Kidney capillary endothelial cell (primary cell): ENCODE measurements at places on chromosomes 13 and 19.

GRCh38 chr13:111326981-111327642 is 6.7 kb downstream of the TEX29 start:
- no peak for DNase-seq

GRCh38 chr19:11856596-11857250 is 8.2 kb downstream of the ZNF439 start:
- DNase-seq, result no peak

GRCh38 chr13:59133903-59134302 is 1029.8 kb downstream of the DIAPH3 start:
- DNase-seq, result no peak

DNA sequence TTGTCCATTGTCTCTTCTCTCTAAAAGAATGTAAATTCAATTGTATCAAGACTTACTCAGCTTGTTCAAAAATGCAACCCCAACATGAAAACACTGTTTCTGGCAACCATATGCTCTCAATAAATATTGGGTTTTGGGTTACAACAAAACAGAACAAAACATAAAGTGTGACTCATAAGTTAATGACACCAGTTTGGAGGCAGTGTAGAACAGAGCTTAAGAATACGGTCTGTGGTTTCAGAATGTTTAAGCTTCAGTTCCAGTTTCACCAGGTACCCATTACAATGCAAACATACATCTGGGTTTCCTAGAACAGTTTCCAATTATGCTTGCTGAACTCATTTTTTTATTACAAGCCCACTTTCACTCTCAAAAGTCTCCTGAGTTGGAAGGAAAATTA is 285.8 kb upstream of the PCDH9 start:
- DNase-seq, result no peak

GRCh38 chr19:57789288-57789687 is 19.8 kb downstream of the ZNF586 start:
- DNase-seq, result no peak

DNA sequence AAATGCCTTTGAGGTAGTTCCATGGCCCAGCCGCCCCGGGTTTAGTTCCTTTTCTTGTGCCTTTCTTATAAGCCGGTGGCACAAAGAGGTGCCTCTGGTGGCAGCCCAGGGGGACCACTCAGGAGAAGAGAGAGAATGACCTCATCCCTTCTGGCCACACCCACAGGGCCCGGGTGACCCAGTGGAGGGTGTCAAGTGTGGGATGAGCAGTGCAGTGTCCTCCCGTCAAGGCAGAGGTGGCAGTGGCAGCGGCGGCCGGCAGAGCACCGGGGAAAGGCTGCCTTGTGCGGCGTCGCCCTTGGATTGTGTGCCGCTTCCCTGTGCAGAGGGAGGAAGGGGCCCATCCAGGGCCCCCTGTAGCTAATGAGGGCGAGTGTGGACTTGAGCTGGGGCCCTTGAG is 47.9 kb downstream of the KDM4B start:
- no peak for DNase-seq

DNA sequence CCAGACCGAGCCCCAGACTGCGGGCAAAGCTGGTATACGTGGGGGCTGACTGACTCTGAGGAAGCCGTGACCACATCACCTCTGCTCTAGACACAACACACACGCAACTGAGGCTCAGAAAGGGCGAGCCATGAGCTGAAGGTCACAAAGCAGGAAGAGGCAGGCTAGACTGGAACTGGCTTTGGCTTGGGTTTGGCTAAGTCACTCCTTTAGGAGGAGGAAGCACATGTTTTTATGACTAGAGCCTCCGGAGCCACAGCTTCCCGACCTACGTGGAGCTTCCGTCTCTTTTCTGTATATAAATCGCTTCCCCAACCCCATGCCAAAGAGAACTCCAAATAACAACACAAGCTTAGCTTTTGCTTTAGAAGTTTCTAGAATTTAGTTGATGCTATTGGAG is 48.0 kb downstream of the RFX2 start:
- DNase-seq, result peak; percentile 99

DNA sequence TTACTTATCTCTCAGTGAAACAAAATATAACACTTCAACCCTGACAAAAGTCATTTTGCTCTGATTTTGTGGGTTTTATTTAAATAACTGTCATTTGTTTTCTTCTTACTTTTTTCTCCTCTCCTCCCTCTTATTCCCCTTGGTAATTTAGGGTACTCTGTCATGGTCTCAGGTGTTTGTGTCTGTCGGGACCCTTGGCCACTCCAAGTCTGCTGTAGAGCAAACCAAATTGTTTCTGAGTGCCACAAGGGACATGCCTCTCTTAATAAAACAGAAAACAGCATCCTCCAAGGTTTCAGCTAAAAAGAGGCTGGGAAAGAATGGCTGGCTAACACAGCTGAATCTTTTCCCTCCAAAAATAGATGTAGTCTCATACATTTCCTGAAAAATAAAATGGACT is 573.1 kb upstream of the KLF12 start:
- DNase-seq, result no peak

DNA sequence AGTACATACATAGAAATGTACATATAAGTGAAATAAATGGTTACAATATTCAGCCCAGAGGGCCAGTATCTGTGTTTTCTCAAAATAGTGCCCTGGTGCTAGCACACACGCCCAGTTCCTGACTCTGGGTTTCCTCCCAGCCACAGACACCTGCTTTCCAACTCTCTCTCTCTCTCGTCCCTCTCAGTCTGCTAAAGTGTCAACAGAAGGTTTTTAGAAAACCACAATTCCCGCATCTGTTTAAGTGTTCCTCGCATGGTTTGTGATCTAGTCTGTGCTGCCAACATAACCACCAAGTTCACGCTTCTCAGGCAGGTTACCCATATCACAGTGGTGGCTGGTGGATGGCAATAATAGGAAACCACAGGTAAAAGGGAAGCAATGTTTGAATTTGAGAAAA is 17.8 kb upstream of the UPF3A start:
- DNase-seq, result no peak

- no peak for DNase-seq
Observed at GRCh38 chr13:113855012-113855921, 8.6 kb downstream of the GAS6 start.

DNA sequence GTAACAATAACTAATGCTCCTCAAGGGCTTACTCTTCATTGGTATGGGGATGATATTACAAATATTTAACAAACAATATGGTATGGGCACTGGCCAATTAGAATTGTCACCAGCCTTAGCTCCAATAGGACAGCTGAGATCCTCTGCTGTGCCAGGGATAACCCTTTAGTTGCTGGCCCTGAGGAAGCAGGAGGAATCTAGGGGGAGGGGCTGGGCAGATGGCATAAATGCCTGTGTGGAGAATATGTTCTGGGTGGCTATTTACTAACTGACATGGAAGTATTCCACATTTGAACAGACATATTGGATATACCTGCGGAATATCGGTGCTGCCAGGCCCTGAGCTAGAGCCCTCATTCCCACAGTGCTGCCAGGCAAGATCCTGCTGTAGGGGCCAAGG is 16.6 kb upstream of the LRCH1 start:
- DNase-seq, result no peak

DNA sequence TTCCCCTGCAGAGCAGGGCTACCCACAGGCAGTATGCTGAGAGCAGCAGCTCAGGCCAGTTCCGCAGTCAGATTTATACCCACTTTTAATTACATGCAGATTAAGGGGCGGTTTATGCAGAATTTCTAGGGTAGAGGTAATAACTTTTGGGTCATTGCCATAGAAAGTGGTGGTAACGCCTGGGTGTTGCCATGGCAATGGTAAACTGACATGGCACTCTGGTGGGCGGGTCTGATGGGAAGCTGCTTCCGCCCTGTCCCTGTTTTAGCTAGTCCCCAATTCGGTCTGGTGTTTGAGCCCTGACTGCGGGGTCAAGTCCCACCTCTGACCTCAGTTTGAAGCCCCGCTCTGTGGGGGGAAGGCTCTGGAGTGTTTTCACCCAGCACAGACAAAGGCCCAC is 141.1 kb upstream of the VSTM2B start:
- no peak for DNase-seq

DNA sequence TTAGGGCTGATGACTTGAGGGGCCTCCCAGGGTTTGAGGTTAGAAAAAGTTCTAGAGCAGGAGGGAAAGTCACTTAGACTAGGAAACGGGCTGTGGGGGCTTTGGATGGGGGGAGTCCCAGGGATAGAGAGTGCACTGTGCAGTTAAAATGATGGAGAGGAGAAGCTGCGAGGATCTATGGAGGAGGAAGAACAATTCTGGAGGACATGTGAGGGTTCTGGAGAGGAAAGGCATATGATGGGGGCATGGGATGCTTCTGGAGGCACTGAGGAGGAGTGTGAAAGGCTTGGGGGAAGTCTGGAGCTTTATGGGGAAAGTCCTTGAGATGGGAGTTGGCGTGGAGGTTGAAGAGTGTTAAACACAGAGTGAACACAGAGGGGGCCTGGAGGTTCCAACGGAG is 2.2 kb downstream of the KCNC3 start:
- DNase-seq, result no peak

DNA sequence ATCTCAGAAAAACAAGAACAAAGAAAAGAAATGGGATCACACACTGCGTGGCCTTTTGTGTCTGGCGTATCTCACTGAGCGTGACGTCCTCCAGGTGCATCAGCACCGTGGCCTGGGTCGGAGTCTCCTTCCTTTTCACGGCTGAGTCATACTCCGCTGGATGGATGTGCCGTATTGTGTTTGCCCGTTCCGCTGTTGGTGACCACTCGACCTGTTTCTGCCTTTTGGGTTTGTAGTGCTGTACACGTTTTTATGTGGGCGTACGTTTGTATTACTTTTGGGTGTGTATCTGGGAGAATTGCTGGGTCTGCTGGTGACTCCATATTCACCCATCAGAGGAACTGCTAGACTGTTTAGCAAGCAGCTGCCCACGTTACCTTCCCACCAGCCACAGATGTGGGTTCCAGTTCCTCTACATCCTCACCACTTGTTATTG is 11.4 kb downstream of the ARID3A start:
- DNase-seq, result no peak

DNA sequence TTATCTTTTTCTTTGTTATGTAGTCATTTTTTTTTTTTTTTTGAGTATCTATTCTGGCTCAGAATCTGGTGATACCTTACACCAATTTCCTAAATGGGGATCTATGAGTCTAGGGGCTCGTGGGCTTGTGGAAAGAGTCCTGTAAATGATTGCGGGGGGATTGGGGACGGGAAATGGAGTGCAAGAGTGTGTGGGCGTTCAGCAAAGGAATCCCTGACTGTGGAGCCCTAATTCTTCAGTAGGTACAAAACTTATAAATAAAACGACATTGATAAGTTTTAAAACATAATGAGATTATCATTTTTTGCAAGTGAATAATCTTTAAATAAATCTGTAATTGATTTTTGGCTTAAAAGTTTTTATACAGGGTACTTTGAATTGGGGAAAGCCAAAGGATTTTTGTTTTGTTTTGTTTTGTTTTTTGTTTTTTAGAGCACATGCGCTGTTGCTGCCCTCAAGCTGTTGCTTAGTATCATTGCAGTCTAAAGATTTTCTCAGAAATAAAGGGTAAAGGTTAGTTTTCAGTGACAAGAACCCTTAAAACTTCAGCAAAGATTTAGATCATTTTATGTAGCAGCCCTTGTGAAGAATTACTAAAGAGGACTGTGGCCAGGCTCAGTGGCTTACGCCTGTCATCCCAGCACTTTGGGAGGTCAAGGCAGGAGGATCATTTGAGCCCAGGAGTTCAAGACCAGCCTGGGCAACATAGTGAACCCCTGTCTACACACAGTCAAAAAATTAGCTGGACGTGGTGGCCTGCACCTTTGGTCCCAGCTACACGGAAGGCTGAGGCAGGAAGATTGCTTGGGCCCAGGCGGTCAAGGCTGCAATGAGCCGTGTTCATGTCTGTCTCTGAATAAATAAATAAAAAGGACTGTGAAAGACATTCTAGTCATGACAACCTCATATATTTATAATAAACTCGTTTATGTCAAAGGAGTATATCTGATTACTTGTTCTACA is 1.7 kb downstream of the ERCC5 start:
- peak; percentile 58 for DNase-seq

DNA sequence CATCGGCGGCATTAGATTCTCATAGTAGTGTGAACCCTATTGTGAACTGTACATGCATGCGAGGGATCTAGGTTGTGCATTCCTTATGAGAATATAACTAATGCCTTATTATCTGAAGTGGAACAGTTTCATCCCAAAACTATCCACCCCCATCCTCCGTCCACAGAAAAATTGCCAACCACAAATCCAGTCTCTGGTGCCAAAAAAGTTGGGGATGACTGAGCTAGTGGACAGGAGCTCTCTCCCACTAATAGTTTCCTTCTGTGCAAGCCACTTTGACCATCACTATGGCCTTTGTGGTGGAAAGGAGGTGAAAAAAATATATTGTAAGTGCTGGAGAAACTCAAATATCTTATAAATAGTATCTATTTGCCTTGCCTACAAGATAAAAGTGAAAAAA is 857.8 kb downstream of the DIAPH3 start:
- DNase-seq, result no peak

DNA sequence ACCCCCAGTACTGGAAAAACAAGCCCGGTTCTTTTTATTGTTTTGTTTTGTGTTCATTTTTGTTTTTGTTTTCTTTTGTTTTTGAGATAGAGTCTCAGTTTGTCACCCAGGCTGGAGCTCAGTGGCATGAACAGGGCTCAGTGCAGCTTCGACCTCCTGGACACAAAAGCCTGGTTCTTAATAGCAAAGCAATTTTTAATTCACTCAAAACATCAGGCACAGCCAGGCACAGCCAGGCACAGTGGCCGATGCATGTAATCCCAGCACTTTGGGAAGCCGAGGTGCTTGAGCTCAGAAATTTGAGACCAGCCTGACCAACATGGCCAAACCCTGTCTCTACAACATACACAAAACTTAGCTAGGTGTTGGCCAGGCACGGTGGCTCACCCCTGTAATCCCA is 30.7 kb downstream of the INSR start:
- no peak for DNase-seq

GRCh38 chr13:45143346-45143751 is 23.0 kb downstream of the GTF2F2 start:
- DNase-seq, result no peak

- DNase-seq, result peak; percentile 86
Observed at GRCh38 chr13:44801990-44802389, 187.3 kb downstream of the NUFIP1 start.

DNA sequence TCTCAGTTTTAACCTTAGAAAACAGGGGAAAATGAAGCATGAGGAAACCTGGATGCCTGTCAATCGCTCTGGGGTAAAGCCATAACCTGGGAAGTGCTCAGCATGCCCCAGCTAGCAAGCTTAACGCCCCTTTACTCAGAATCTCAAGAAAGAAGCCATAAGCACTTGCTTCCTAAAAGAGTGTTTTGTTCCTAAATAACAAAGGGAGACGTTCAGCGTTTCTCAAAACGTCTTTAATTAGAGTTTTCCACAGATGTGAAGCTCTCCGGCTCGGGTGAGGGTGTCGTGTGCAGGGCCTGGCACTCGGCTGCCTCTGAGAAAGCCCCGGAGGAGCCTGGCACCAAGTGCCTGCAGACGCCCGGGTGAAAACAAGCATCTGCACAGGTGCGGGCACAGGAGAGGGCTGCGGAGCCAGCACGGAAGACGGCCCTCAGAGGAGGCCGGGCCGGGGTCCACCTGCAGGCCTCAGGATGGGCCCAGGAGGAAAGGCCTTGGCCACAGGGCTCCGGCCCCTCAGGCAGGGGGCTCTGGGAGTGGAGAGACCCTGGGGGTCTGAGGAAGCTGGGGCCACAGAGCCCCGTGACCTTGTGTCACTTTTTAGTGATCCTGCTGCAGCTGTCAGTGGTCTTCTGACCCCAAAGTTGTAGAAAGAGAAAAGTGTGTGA is 6.2 kb downstream of the GAS6 start:
- DNase-seq, result no peak

GRCh38 chr13:45258334-45258675 is 57.5 kb upstream of the KCTD4 start:
- no peak for DNase-seq

GRCh38 chr13:41978007-41978406 is 17.1 kb upstream of the VWA8 start:
- DNase-seq, result no peak
